ENCODE measurements at places on chromosomes 13 and 19. TPM values are rescaled to one million over a fixed set of nuclear protein-coding genes. Genes with fewer than 3 reads are reported as not detected.

The MUC16 gene
- total RNA-seq: not detected

The CACNG7 gene
- 9.4 TPM for total RNA-seq

The LRRC8E gene
- 5.5 TPM for total RNA-seq

The RGCC gene
- 4.0 TPM for total RNA-seq

The GRK1 gene
- not detected for total RNA-seq

The RHPN2 gene
- 68.5 TPM for total RNA-seq

The QPCTL gene
- total RNA-seq: 10.3 TPM

The POSTN gene
- total RNA-seq: not detected

The IFNL1 gene
- total RNA-seq: 0.30 TPM

The KIR3DL2 gene
- not detected for total RNA-seq

The AP3D1 gene
- total RNA-seq: 43.3 TPM

The PRR19 gene
- 4.9 TPM for total RNA-seq

The ZNF175 gene
- total RNA-seq: 4.4 TPM

The CEACAM20 gene
- not detected for total RNA-seq

The CEACAM8 gene
- total RNA-seq: not detected

The TEX101 gene
- total RNA-seq: not detected

The TMTC4 gene
- 11.1 TPM for total RNA-seq

The BEST2 gene
- 0.62 TPM for total RNA-seq

The RTBDN gene
- total RNA-seq: 0.36 TPM

The ZNF415 gene
- not detected for total RNA-seq

The CSNK1A1L gene
- total RNA-seq: not detected

The ERF gene
- 125 TPM for total RNA-seq

The TTYH1 gene
- not detected for total RNA-seq

The OLFM2 gene
- total RNA-seq: 7.5 TPM

The MBD3L2 gene
- not detected for total RNA-seq

The PSG2 gene
- not detected for total RNA-seq

The CNN1 gene
- 0.35 TPM for total RNA-seq

The MYH14 gene
- total RNA-seq: 7.5 TPM

The PSG1 gene
- total RNA-seq: 0.22 TPM

The CEBPA gene
- total RNA-seq: 11.2 TPM

The ZNF625 gene
- not detected for total RNA-seq

The KLF2 gene
- 30.6 TPM for total RNA-seq

The REEP6 gene
- 5.0 TPM for total RNA-seq

The ZNF98 gene
- not detected for total RNA-seq

The RAB20 gene
- total RNA-seq: 1.4 TPM

The ELSPBP1 gene
- total RNA-seq: not detected

The ELAVL3 gene
- total RNA-seq: 0.13 TPM

The FXYD7 gene
- total RNA-seq: not detected

The IZUMO4 gene
- 1.8 TPM for total RNA-seq

The MLLT1 gene
- 25.2 TPM for total RNA-seq

The LCP1 gene
- total RNA-seq: 0.22 TPM

The MIA gene
- total RNA-seq: not detected

The PLIN4 gene
- total RNA-seq: 0.19 TPM

The ZBTB32 gene
- not detected for total RNA-seq

The TMEM161A gene
- total RNA-seq: 11.6 TPM

The FKBP8 gene
- 152 TPM for total RNA-seq

The SLC25A23 gene
- total RNA-seq: 21.7 TPM

The ACER1 gene
- not detected for total RNA-seq

The GPC5 gene
- not detected for total RNA-seq

The FUT6 gene
- total RNA-seq: not detected
